ENCODE measurements at places on chromosomes 6 and 20.

DNA sequence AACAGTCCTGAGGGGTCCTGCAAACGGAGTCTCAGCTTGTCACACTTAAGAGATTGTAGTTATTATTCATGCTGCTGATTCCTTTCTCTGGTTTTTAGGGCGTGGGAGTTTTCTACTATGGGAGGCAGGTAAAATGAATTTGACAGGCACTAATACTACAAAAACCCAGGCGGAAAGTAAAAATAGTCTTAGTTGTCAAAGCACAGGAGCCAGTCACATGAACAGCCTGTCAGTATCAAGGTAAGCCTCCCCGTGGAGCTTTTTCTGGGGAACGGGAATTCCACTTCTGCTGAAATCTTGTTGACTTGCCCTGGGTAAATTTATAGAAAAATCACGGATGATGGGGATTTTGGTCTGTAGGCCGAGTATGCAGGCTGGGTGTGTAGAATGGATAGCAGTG, 79.8 kb downstream of the SLC24A3 start:
- no peak for DNase-seq

- no peak for DNase-seq
These were observed 49.5 kb upstream of the FBXO30 start for GRCh38 chr6:145863988-145864616.

GRCh38 chr6:113493991-113494390, 363.2 kb upstream of the MARCKS start:
- DNase-seq: no peak

GRCh38 chr20:57838670-57839151, 128.9 kb upstream of the PMEPA1 start:
- no peak for DNase-seq

DNA sequence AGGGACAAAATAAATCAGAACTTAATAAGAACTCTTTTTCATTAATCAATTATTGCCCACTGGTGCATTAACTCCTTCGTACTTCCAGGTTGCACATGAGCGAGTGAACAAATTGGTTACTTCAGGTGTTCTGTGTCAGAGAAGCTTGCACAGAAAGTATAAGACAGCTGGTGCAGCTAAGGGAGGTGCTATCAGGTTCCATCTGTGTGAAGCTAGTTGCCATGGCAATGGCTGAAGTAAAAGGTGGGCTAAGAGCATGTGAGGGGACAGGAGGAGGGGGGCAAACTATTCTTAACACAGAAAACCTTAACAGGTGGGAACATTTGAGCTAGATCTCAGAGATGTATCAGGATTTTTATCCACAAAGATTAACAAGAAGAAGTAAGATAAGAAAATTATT, 81.6 kb downstream of the MANEA start:
- no peak for DNase-seq

DNA sequence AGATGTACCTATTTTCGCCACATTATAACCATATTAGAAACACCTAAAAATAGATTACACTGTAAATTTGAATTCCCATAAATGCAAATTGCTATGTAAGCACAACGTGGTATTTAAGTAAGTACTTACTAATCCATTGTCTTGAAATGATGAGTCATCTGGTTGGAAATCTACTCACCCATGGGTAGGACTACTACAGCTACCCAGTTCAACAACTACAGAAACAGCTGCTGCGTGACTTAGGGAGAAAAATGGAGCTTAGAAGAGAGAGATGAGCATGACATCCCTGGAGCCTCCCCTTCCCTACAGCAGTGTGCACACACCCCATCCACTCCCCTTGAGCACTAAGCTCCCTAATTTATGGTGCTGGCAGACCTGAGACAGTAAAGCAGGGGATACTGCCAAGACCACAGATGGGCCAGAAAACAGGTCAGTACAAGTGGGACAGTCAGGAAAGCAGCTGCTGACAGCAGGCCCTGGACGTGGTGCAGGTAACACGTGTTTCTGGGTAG, 26.9 kb downstream of the RRAGD start:
- peak; percentile 68 for DNase-seq

GRCh38 chr6:28543651-28544610, 18.2 kb downstream of the GPX5 start:
- no peak for DNase-seq

- no peak for DNase-seq
These were observed 156.9 kb downstream of the VEGFA start for GRCh38 chr6:43926634-43927531.

GRCh38 chr6:32213649-32214048, 10.2 kb downstream of the NOTCH4 start:
- DNase-seq: no peak

GRCh38 chr20:45070932-45071632, 29.8 kb downstream of the KCNS1 start:
- no peak for DNase-seq

- no peak for DNase-seq
These were observed 501.8 kb upstream of the SULF2 start for GRCh38 chr20:48287021-48287494.

DNA sequence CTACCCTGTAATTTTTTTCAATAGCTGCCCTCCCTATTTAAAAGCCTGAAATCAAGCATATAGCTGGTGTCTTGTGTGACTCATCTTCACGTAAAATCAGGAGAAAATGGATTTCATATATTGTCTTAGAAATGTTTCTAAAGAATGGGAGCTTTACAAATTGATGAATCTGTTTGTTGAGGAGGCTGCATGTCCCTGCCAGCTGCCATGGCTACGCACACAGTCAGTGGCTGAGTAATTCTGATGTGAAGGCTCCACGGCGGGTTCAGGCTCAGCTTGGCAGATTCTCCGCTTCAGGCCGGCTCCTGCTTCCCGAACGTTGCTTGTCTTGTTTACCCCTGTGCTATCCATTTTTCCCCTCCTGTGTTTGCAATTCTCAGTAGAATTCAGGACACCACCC, 82.8 kb downstream of the CCDC170 start:
- peak; percentile 1 for DNase-seq

- no peak for DNase-seq
These were observed 33.7 kb upstream of the MYLIP start for GRCh38 chr6:16095180-16095579.

GRCh38 chr6:26318459-26319404, 46.3 kb upstream of the BTN3A2 start:
- no peak for DNase-seq

DNA sequence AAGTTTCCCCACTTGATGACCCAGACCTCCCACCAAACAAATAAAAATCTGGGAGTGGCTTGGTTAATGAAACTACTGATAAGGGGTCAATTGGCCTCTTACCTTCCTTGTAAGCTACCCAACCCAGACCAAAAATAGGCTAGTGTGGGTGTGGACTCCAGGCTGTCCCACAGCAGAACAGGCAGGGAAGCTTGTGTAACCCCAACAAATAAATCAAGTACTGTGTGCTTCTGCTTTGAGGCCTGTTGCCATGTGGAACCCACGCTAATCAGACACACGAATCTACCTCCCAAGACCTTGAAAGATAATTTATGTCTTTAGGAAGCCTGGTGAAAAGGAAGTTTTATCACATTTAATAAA, 33.7 kb upstream of the PAQR8 start:
- no peak for DNase-seq

DNA sequence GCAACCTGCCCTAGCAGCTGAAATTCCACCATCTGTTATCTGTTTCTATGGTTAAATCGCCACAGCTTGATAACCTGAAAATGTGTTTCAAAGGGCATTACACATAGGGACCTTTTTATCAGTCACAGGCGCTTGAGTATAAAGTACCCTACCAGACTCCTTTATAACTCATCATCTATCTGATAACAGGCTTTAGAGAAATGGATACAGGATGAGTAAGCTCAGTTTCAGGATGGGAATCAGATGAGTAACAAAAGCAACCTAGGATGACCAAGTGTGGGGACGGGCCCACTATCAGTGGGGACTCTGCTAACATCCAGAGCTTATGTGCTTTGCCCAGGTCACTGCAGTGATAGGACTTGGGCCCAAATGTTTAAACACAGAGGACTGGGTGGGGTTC, 75.6 kb downstream of the PRND start:
- no peak for DNase-seq

- DNase-seq: no peak
These were observed 43.1 kb downstream of the JPH2 start for GRCh38 chr20:44143936-44144335.

DNA sequence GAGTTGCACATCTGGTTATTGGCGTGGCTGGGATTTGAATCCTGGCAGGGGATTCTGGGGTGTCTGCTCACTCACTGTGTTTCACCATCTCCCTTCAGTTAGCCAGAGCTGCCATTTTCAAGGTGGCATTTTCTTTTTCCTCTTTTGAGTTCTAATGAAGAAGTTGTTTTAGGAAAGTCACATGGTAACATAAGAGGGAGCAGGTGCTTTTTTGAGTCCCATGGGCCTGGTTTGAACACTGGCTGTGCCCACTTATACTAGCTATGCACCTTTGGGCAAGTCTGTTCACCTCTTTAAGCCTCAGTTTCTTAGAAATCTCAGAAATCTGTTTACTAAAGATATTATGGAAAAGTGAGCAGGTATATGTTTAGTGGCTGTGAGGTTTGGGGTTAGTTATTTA, 39.6 kb downstream of the ANKS1A start:
- DNase-seq: no peak

DNA sequence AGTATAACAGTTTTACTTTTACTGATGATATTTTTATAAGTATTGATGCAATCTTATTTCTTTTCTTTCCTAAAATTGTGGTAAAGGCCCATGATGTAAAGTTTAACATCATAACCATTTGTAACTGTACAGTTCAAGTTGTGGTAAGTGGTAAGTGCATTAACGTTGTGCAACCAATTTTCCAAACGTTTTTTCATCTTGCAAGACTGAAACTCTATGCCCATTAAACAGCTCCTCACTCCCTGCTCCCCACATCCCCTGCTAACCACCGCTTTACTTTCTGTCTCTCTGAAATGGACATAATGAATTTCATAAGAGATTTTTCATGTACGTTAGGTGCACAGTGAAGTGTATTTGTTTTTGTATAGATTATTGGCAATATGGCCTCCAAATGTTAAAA, 106.0 kb downstream of the PACRG start:
- no peak for DNase-seq

GRCh38 chr6:42569102-42570028, 5.5 kb downstream of the UBR2 start:
- peak; percentile 32 for DNase-seq

DNA sequence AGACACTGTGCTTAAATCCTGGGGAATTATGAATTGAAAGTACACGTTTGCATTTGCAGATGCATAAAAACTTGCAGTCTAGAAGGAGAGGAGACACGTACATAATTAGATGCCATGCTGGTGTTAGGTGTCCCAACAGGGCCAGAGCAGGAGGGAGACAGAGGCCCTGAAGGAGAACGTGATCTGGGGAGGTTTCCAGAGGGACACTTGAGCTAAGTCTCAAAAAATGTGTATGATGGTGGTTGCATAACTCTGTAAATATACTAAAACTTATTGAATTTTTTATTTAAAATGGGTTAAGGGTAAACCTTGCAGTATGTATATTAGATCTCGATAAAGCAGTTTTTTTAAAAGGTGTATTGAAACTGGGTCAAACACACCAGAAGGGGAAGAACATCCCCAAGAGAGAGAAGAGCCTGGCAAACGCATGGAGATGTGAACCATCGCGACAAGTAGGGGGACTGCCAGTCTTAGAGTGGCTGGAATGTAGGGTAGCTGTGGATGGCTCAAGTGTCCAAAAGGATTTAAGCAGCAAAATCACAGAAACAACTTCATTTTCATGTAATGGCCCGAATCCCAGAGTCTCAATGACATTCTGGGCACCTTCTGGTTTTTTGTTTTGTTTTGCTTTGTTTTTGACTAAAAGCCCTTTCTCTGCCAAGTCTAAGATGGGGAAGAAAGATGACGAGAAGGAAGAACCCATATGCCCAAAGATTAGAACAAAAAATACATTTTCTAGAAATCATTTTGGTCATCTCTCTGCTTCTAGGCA, 15.3 kb downstream of the TRAF3IP2 start:
- DNase-seq: no peak

DNA sequence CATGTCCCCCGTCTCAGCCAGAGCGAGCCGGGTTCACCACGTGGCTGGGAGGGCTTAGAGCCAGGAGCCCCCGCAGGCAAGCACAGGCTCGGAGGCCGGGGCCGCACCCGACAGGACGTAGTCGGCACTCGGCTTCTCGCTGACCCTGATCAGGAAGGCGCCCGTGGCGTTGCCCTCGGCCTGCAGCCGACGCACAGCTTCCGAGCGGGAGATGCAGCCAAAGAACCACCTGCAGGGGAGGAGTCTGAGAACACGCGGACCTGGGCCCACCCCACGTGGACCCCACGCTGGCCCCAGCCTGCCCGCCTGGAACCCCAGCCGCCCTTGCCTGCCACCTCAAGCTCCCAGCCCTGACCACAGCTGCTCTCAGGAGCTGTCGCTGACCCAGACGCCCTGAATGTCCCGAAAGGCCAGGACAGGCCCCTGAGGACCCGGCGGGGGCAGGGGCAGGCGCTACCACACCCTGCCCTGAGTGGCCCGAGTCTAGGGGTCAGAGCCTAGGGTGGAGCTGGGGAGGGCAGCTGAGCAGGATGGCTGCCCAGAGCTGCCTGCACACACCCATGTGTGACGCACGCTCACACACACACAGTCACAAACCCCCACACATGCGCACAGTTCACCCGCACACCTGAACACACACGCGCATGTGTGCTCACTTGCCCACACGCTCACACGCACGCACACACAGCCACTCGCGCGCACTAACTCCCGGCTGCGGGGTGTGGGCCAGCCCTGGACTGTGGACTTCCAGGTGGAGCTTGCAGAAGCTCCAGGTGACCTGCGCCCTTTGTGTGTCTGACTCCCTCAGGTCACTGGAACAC, 2.1 kb downstream of the PTK6 start:
- no peak for DNase-seq

- peak; percentile 53 for DNase-seq
These were observed 36.3 kb upstream of the FAM83D start for GRCh38 chr20:38889792-38890496.

- DNase-seq: no peak
These were observed 23.4 kb downstream of the MEP1A start for GRCh38 chr6:46816626-46817025.

DNA sequence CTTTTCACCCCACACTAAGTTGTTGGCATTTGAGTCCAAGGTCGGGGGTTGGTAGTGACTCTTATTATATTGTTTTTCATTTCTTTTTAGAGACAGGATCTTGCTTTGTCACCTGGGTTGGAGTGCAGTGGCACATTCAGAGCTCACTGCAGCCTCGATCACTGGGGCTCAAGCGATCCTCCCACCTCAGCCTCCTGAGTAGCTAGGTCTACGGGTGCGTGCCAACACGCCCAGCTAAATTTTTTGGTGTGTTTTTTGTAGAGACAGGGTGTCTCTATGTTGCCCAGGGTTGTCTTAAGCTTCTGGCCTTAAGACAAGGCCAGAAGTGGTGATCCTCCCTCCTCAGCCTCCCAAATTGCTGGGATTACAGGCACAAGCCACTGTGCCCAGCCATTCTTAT, 25.1 kb upstream of the TGM2 start:
- no peak for DNase-seq

DNA sequence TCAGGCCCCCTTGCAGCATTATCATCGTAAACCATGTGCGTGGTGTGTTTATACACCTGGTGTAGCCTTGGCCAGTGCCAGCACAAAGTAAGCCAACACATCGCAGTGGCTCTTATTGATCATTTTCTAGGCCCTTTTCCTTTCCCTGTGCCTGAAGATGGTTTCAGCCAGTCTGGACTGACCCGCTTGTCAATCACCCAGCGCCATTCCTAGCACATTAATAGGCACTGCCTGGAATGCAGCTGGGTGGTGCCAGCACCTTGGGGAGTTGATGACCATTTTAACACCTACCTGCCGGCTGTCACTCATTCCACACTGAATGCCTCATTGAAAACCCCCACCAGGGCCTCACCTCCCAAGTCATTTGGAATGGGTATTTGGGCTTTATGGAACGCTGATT, 4.9 kb upstream of the UQCC2 start:
- DNase-seq: no peak

- no peak for DNase-seq
These were observed 62.0 kb downstream of the GPX5 start for GRCh38 chr6:28587746-28588075.
